ENCODE measurements at places on chromosomes 3 and 15. TPM values are rescaled to one million over a fixed set of nuclear protein-coding genes. Genes with fewer than 3 reads are reported as not detected.

Gene GRM7
- total RNA-seq = not detected

- DNase-seq = no peak
Measured at GRCh38 chr15:75861750-75862402, 18.6 kb downstream of the UBE2Q2 start.

DNA sequence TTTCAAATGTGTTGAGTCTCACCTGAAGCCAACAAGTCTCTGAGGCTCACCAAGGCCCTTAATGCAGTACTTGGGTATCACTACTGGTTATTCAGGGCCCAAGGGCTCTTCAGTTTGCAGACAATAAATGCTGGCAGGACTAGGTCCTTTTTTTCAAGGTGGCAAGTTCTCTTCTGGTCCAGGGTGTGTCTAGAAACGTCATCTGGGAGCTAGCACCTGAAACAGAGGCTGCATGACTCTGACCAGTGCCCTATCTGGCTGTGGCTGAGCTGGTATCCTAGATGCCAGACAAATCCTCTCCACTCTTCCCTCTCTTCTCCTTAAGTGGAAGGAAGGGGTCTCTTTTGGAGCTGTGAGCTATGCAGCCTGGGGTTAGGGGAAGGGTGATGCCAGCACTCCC, 276.8 kb downstream of the PYDC2 start:
- no peak for DNase-seq

DNA sequence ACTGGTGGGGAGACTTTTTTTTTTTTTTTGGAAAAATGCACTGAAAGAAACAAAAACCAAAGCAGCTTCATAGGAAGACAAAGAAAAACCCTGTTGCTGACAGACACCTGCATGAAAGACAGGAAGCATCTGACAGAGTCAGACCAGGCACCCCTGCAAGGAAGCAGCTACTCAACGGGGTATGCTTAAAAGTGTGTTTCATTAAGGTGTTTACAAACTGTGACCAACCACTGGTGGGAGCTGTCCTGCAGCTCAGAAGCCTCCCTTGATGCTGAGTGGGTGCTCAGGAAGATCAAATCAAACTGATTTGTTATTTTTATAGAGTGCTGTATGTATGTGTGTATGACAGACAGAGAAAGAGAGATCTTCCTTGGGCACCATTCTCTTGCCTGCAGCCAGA, 34.7 kb upstream of the AGBL1 start:
- DNase-seq = no peak

Measured in left cardiac atrium (tissue), 4 donors.